ENCODE measurements at places on chromosomes 4 and X. TPM values are rescaled to one million over a fixed set of nuclear protein-coding genes. Genes with fewer than 3 reads are reported as not detected.

DNA sequence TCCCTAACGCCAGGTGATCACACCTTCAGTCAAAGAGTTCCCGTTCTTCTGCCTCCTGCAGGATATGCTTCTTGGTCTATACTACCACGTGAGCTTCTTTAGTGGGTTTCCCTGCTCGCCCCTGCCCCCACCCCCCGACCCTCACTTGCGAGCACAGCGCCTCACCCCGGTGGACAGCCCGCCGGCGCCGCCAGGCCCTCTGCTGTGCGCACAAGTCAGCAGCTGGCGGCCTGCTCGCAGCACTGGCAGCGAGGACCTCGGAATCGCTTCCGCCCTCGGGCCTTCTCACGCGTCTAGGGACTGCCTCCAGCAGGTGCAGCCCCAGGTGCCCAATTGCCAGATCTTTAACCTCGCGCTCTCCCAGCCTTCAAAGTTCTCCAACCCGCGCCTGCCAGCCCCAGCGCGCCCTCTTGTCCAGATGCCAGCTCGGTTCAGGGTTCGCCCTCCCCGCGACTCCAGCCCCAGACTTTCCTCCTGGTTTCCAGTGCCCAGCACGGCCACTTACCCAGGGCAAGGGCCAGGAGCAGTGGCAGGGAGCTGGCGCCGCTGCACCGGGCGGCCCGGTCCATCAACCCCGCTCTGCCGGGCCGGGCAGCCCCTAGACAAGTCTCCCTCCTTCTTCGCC, 454 bp downstream of the BTC start:
- DNase-seq, result peak; percentile 29

GABRG1 gene
- total RNA-seq, result not detected

ARL9 gene
- 0.22 TPM for total RNA-seq

DNA sequence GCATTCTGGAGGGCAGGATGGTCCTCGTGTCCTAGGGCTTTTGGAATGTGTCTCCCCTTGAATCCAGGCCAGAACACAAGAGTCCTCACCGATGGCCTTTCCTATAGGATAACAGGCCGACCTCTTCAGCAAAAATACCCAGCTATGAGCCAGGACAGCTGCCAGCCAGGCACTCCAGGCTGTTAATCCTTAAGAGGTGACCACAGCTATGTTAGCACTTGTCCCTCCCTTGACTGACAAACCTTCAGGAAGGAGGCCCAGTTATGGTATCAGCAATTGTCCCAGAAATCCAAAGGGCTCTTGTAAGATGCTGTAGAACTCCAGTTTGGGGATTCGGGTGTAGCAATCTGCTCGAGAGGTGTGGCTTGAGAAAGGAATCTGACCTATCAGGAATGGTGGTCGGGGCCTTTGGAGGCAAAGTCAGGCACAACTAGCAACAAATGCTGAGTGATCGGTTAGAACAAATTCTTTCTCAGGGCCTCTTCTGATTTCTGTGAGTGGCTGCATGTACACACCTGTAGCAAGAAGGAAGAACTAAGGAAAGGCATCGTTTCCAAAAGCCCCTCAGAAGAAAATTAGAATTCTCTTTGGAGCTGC, 54.6 kb downstream of the PTCHD1 start:
- DNase-seq, result no peak

SLC2A9 gene
- total RNA-seq, result not detected
